ENCODE measurements at places on chromosomes 4 and X. TPM values are rescaled to one million over a fixed set of nuclear protein-coding genes. Genes with fewer than 3 reads are reported as not detected.

The STOX2 gene
- total RNA-seq = 26.7 TPM

The RAB40A gene
- total RNA-seq = 0.47 TPM

The FAM47E gene
- 2.9 TPM for total RNA-seq

The RTL3 gene
- total RNA-seq = not detected

Data from glutamatergic neuron (in vitro differentiated cells).